ENCODE measurements at places on chromosomes 13 and 19. TPM values are rescaled to one million over a fixed set of nuclear protein-coding genes. Genes with fewer than 3 reads are reported as not detected.

The WBP4 gene
- total RNA-seq: 5.2 TPM

The SLC1A6 gene
- not detected for total RNA-seq

The UHRF1 gene
- total RNA-seq: 53.4 TPM

The MYH14 gene
- total RNA-seq: not detected

The CEACAM7 gene
- not detected for total RNA-seq

The ZNF208 gene
- total RNA-seq: not detected

The RNASEH2B gene
- 38.1 TPM for total RNA-seq

The APC2 gene
- total RNA-seq: 0.16 TPM

The UGGT2 gene
- 24.6 TPM for total RNA-seq

The RCBTB2 gene
- total RNA-seq: 4.3 TPM

The KLK2 gene
- not detected for total RNA-seq

The MBD3L3 gene
- total RNA-seq: not detected

The NCR1 gene
- not detected for total RNA-seq

The TTC9B gene
- total RNA-seq: not detected

All from epithelial cell of alveolus of lung (primary cell).